ENCODE measurements at places on chromosomes 16 and 17.

DNA sequence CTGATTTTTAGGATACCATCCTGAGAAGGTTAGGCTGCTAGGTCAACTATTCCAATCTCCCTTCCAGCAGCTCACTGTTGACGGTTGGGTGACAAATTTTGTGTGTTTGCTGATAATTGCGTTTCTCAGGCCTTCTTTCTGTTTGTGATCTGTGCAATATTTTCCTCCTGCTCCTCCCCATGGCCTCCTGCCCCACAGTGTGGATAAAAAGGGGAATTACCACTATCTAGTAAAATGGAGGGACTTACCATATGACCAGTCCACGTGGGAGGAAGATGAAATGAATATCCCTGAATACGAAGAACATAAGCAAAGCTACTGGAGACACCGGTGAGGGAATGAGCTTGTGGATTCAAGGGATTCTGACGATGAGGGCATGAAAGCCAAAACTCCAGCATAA lies 9.2 kb downstream of the CHD3 start:
- H3K36me3 ChIP-seq = peaks cover 67% of the 10 kb centered on the region
- peak overlapping the region; percentile 3 for H3K4me3 ChIP-seq
- peaks cover 8% of the 10 kb centered on the region for H3K4me1 ChIP-seq
- DNase-seq = no peak
- H3K27me3 ChIP-seq = no peaks in the 10 kb centered on the region
- H3K27ac ChIP-seq = peak overlapping the region; percentile 79

DNA sequence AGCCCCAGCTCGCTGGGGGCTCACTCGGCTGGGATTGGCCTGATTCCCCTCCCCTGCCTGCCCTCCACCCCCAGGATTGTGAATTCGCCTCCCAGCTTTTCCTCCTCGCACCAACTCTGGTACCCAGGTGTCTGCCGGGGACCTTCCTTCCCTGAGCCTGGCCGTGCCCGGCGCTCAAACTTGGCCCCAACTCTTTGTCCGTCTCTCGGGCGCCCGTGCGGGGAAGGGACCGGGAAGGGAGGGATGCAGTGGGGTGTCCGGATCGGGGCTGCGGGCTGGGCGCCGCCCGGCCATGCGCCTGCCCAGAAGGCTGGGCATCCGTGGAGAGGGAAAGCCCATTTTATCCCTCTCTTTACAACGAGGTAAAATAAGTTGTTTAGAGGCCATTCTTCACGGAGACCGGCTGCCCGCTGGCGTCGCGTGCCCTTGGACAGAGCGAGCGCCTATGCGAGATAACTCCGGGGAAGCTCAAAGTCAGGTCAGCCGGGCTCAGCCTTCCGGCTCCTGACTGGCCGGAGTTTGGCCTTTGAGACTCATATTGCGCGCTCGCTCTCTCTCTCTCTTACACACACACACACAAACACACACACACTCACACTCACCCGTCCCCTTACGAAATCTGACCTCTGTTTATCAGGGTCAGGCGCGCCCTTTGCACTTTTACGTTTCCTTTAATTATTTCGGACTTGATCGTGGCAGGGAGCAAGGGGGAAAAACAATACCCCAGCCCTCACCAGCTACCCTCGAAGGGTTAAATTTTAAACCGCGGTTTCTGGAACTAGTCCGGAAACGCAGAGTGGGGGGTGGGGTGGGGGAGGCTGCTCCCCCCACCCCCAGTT lies 774 bp upstream of the MAF start:
- peaks cover 46% of the 10 kb centered on the region for H3K4me1 ChIP-seq
- H3K36me3 ChIP-seq = peaks cover 20% of the 10 kb centered on the region
- DNase-seq = peak; percentile 18
- H3K27me3 ChIP-seq = peaks cover 7% of the 10 kb centered on the region
- H3K4me3 ChIP-seq = peak overlapping the region; percentile 92
- H3K27ac ChIP-seq = peak overlapping the region; percentile 98

DNA sequence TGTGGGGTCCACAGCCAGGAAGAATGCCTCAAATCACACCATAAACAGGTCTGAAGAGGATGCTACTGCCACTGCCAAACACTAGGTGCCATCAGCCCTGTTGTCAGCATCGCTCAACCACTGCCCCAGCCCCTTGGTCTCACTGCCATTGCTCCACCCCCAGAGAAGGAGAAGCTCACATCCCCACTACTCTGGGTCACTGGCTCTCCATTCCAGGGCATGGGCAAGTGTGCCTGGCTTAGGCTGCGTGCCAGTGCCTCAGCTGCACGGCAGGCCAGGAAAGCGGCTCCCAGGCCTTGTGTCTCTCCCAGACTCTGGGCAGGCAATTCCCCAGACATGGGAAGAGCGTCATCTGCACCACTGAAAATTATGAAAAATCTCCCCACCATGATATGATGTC lies 1.2 kb upstream of the IGSF6 start:
- no peak overlapping the region for H3K4me3 ChIP-seq
- H3K36me3 ChIP-seq = peaks cover 18% of the 10 kb centered on the region
- peaks cover 22% of the 10 kb centered on the region for H3K4me1 ChIP-seq
- H3K27me3 ChIP-seq = no peaks in the 10 kb centered on the region
- no peak overlapping the region for H3K27ac ChIP-seq
- DNase-seq = no peak

- no peak overlapping the region for H3K4me3 ChIP-seq
- no peaks in the 10 kb centered on the region for H3K4me1 ChIP-seq
- H3K36me3 ChIP-seq = no peaks in the 10 kb centered on the region
- no peak for DNase-seq
- peaks cover 5% of the 10 kb centered on the region for H3K27me3 ChIP-seq
Measured at GRCh38 chr17:51647826-51648225, 387.5 kb downstream of the UTP18 start.

DNA sequence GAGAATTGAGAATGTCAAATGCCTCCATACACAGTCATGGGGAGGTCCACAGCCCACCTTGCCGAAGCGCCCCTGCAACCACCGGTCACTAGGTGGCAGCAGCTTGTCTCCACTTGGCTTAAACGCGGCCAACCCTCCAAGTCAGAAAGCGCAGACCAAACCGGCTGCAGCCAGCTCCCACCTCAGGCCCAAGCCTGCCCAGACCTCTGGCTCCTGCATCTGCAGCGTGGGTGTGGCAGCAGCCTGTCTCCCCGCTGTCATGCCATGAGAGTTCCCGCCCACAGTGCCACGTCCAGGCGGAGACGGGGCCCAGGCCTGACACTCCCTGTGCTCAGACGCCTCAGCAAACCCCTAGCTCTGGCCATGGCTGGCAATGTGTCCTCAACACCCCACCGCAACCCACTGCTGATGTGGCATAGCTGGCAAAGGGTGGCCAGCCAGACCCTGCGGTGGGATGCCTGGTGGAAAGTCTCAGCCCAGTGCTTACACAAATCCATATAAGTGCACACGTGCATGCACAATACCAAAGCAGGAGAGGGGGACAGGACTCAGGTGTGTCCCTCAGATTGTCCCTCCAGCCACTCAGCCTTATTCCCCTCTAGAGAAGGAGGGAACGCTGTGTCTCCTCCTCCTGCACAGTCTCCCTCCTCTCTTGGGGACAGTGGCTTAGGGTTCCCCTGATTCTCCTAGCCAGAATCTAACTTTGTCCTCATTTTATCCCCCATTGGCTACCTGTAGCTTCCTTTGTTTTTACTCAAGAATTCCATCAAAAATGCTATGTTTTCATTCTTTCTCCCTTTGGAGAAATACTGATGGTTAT lies 10.9 kb downstream of the COPZ2 start:
- DNase-seq = peak; percentile 63
- H3K36me3 ChIP-seq = no peaks in the 10 kb centered on the region
- peak overlapping the region; percentile 3 for H3K4me3 ChIP-seq
- H3K4me1 ChIP-seq = peaks cover 27% of the 10 kb centered on the region
- H3K27ac ChIP-seq = no peak overlapping the region

DNA sequence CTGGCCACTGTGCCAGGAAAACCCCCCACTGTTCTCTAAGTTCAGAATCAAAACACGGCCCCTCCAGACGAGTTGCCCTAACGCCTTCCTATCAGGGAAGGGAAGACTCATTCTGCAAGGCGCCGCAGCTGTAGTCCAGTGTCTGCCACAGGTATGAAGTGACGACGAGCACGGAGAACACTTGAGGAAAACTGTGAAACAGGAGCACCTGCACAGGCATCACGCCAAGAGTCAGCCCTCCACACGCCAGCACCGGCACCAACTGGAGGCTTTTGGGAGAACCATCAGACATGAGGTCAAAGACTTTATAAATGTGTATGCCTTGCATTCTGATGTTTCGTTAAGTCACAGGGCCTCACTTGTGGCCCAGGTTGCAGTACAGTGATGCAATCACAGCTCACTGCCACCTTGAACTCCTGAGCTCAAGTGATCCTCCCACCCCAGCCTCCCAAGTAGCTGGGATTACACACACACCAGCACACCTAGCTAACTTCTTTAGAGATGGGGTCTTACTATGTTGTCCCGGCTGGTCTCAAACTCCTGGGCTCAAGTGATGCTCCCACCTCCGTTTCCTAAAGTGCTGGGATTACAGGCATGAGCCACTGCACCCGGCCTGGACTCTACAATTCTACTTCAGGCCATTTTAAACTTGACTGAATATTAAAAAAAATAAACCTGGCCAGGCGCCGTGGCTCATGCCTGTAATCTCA lies 22.9 kb downstream of the KLHDC4 start:
- peaks cover 3% of the 10 kb centered on the region for H3K4me1 ChIP-seq
- no peak for DNase-seq
- H3K27me3 ChIP-seq = no peaks in the 10 kb centered on the region
- no peak overlapping the region for H3K27ac ChIP-seq

GRCh38 chr17:45048795-45049563 lies 2.5 kb downstream of the DCAKD start:
- peaks cover 6% of the 10 kb centered on the region for H3K36me3 ChIP-seq
- H3K27me3 ChIP-seq = no peaks in the 10 kb centered on the region
- peak overlapping the region; percentile 92 for H3K4me3 ChIP-seq
- H3K27ac ChIP-seq = no peak overlapping the region
- peaks cover 37% of the 10 kb centered on the region for H3K4me1 ChIP-seq
- no peak for DNase-seq

DNA sequence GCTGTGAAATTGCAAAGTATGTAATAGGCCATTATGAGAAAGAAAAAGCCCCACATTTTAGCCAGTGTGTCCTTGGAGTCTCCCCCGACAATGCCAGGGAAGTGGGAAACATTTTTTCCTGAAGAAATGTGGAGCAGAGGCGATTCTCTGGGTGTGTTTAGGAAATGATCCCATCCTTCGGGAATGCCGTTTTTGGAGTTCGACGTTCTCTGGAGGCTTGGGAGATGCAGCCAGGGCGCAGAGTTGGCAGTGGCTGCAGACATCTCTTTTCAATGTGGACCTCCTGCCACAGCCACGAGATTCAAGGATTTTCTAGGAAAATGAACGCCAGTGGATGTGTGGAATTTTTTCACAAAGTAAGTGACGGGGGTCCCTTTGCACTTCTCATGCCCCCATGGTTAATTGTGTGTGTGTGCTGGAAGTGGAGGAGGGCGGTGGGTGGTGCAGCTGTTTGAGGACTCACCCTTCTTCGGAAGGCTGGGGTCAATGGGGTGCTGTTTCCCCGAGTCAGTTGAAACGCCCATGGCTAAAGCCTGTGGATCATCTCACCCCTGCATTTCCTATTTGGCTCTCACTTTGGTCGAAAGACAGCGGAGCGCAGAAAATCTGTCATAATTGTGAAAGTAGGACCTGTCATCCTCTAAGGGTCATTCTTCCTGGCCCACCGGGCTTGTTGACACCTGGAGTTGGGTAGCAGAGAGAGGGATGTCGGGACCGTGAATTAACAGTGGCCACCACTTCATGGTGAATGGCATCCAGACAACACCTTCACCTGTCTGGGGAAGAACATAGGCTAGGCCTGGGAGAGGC lies 73.2 kb downstream of the CMIP start:
- H3K36me3 ChIP-seq = peaks cover 2% of the 10 kb centered on the region
- H3K27ac ChIP-seq = no peak overlapping the region
- peaks cover 52% of the 10 kb centered on the region for H3K4me1 ChIP-seq
- H3K27me3 ChIP-seq = no peaks in the 10 kb centered on the region
- no peak for DNase-seq
- H3K4me3 ChIP-seq = no peak overlapping the region

DNA sequence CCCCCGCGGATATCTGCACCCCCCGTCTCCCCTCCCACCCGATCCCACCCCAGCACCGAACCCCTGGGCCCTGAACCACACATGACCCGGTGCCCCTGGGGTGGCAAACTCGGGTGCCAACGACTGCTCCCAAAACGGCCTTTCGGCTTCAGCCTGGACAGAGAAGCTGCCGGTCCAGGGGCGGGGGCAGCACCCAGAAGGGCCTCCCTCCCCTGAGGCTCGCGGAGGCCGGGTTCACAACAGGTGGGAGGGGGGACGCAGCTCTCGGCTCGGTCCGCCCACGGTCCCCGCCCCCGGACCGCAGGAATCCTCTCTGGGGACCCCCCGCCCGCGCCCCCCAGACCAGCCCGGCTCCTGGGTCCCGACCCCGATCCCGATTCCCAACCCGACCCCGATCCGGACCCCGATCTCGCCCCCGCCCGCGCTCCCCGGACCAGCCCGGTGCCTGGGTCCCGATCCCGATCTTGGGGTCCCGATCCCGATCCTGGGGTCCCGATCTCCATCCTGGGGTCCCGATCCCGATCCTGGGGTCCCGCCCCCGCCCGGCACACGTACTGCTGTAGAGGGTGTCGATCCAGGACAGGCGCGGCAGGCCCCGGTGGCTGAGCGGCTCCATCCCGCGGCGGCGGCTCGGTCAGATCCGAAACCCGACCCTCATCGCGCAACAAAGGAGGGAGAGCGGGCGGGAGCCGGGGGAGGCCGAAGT lies 516 bp downstream of the ABR start:
- H3K27ac ChIP-seq = no peak overlapping the region
- DNase-seq = no peak
- no peaks in the 10 kb centered on the region for H3K36me3 ChIP-seq
- H3K4me1 ChIP-seq = no peaks in the 10 kb centered on the region
- peaks cover 16% of the 10 kb centered on the region for H3K27me3 ChIP-seq

- H3K27me3 ChIP-seq = no peaks in the 10 kb centered on the region
- no peaks in the 10 kb centered on the region for H3K4me1 ChIP-seq
- no peak for DNase-seq
Measured at GRCh38 chr16:47323241-47323640, 137.6 kb downstream of the ITFG1 start.

DNA sequence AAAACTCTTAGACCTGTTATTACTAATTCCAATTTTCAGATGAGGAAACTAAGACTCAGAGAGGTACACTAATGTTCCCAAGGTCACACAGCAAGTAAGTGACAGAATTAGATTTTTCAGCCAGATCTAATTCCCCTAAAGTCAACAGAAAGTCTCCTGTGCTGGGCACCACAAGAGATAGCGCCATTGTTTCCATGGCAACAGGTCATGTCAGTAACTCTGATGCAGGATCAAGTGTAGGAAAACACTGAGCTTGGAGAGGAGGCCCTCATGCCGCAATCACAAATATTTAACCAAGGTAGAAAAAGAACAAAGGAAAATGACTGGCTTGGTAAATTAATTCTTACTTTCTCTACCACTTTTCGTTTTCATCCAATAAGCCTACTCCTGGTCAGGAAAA lies 166.0 kb upstream of the CDH13 start:
- no peaks in the 10 kb centered on the region for H3K27me3 ChIP-seq
- H3K27ac ChIP-seq = no peak overlapping the region
- H3K4me3 ChIP-seq = no peak overlapping the region
- no peaks in the 10 kb centered on the region for H3K36me3 ChIP-seq

Measured in activated T-helper 1 cell treated with anti-CD3 and anti-CD28 coated beads, Interleukin-12 subunit alpha, Interleukin-12 subunit beta, Interleukin-2, Interleukin-4 antibody, amounts not matched to agents 30 ng/mL and 10 ng/mL and 1 ng/mL, durations not matched to agents 14 hours and 24 hours and 36 hours (primary cell).